Activated effector memory CD4-positive, alpha-beta T cell treated with anti-CD3 and anti-CD28 coated beads, Interleukin-2, amount 50 U/mL, for 16 hours (primary cell): ENCODE measurements at places on chromosomes 6 and 20.

DNA sequence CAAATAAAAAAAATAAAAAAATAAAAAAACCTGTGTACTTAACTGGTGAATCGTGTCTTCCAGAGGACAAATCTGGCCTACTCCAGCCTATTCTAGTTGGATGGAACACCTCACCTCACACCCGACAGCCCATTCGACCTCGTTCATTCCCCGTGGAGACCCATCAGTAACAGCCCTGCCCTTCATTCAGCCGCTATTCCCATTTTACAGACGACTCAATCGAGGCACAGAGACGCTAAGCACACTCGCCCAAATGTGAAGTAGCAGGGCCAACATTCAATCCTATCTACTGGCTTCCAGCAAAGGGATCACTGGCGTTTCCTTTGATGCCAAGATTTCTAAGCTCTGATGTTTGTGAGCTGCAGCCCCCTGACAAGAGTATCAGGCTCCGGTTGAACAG is 1.8 kb upstream of the NTSR1 start:
- DNase-seq, result no peak

- DNase-seq, result no peak
Observed at GRCh38 chr6:6785163-6785521, 196.6 kb downstream of the LY86 start.

- DNase-seq, result peak; percentile 89
Observed at GRCh38 chr20:4740774-4741431, 19.2 kb downstream of the PRND start.

- no peak for DNase-seq
Observed at GRCh38 chr6:106702451-106703110, 73.2 kb downstream of the QRSL1 start.

GRCh38 chr20:9616455-9616805 is 102.0 kb downstream of the LAMP5 start:
- DNase-seq, result no peak

DNA sequence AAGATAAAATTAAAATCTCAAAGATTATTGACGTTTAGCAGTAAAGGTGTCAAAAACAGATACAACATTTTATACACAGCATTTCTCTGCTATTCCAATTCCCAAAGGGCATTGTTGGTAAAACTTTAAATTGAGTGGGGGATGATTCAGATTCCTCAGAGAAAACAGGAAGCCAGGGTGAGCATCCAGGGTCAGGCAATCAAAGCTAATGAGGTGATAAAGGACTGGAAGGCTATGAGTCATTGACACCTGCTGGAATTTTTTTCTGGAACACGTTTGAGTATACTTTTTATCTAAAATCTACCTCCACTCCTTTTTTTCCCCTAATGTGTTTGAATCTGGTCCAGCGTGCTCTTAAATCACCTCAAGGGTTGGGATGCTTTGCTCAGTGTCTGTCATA is 52.2 kb downstream of the FKBP1C start:
- no peak for DNase-seq

DNA sequence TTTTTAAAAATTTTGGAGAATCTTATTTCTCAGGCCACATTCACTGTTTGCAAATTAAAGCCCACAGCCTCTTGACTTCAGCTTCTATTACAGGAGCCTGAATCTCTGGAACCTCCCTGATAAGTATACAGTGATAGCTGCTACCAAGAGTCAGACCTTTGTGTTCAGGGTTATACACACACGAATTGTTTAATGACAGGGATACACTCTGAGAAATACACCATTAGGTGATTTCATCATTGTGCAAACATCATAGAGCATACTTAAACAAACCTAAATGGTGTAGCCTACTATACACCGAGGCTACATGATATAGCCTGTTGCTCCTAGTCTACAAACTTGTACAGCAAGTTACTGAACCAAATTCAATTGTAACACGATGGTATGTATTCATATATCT is 473.9 kb downstream of the PKHD1 start:
- no peak for DNase-seq

DNA sequence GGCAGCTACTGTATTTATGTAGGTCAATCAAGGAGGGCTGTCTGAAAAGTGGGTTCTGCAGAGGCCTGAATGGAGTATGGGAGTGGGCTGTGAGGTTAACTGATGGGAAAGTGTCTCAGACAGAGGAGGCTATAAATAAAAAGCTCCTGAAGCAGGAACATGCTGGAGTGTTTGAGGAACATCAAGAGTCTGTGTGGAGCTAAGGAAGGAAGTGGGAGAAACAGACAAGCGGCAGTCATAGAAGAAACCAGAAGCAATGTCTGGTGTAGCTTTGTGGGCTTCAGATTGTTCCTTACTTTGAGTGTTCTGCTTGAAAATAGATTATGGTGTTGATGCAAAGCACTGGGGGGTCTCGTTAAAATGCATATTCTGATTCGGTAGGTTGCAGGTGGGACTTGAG is 101.5 kb upstream of the OGFRL1 start:
- no peak for DNase-seq

- no peak for DNase-seq
Observed at GRCh38 chr6:126792340-126793085, 326.0 kb upstream of the RSPO3 start.

DNA sequence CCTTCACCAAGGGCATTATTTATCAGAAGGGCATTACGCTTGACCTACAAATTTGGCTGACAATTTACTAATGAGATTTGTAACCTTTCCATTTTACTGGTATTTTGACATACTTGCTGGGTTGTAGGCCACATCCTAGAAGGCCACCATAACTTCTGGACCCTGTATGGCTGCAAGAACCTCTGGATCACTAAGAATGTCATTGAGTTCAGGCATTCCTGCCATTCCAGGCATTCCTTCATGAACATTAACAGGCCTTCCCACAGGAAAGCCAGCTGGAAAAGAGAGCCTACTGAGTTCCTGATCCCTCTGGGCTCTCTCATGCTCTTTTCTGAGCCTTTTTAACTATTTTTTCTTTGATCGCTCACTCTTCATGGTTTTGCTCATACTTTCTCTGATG is 28.4 kb upstream of the SLC35A1 start:
- DNase-seq, result no peak
